Activated CD8-positive, alpha-beta T cell treated with anti-CD3 and anti-CD28 coated beads for 36 hours (primary cell): ENCODE measurements at places on chromosomes 11 and 22. TPM values are rescaled to one million over a fixed set of nuclear protein-coding genes. Genes with fewer than 3 reads are reported as not detected.

Gene PRR33
- 0.20 TPM for total RNA-seq

Gene ST14
- not detected for total RNA-seq

DNA sequence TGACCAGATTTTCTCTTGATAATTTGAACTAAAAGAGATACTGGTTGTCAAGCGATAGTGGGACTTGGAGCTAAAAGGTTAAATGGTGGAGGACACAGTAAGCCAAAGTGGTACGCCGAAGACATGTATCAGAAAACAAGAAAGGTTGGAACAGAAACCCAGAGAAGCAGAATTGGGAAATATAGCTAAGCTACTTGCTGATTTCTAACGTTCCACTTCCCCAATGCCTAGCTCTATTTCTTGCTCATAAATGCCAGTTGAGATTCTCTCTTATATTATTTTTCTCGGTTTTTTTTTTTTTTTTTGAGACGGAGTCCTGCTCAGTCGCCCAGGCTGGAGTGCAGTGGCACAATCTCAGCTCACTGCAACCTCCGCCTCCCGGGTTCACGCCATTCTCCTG lies 12.7 kb downstream of the TMEM41B start:
- DNase-seq, result no peak

- no peak for DNase-seq
Measured at GRCh38 chr11:11289669-11290068, 63.4 kb downstream of the CSNK2A3 start.

Gene GRIK4
- not detected for total RNA-seq

GRCh38 chr11:66694732-66695207 lies 17.1 kb upstream of the RBM4B start:
- peak; percentile 91 for DNase-seq

GRCh38 chr11:48037709-48038468 lies 57.5 kb downstream of the PTPRJ start:
- no peak for DNase-seq

DNA sequence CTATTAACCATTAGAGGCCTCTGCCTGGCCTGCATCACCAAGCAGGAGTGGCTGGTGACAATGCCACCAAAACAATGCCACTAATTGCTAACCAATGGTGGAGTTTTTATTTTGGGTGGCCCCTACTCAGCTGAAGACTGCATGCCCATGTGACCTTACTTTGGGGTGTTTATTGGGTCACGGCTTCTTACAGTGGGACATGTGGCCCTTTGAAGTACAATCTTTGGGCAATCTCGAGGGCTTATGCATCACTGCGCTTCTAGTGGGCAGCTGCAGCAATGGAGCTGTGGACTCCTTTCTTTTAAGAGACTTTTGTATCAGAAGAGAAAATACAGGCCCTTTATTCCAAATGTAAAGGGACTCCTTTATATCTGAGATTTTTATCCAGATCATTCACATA lies 85.7 kb downstream of the IGLL5 start:
- DNase-seq, result no peak

DNA sequence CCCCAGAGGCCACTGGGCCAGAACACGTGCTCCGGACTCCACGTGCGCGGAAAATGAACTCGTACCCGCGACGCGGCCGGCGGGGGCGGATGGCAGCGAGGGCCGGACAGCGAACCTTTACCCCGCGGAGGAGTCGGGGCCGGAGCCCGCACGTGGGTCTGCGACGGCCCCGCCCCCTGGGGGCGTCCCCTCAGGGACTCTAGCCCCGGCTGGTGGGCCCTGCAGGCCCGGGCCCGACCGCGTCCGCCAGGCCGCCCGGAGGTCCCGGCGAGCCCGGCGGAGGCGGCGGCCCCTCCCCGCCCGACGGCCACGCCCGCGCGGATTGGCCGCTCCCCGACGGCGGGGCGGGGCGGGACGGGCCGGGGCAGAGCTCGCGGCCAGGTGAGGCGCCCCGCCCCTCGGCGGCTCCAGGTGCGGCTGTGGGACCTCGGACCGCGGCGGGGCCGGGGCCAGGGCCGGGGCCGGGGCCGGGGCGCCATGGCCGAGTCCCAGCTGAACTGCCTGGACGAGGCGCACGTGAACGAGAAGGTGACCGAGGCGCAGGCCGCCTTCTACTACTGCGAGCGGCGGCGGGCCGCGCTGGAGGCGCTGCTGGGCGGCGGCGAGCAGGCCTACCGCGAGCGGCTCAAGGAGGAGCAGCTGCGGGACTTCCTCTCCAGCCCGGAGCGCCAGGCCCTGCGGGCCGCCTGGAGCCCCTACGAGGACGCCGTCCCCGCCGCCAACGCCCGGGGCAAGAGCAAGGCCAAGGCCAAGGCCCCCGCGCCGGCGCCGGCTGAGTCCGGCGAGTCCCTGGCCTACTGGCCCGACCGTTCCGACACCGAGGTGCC lies at the start of gene FAM83F:
Gene FAM83F (plus strand): TSS at position 389 of the 827 bp plus-strand sequence. CDS start 89 bp downstream, at position 478.
- DNase-seq, result peak; percentile 36

Gene ANKK1
- total RNA-seq, result not detected
